ENCODE measurements at places on chromosomes 2 and 18. TPM values are rescaled to one million over a fixed set of nuclear protein-coding genes. Genes with fewer than 3 reads are reported as not detected.
A peak's percentile ranks its signal among the peaks of the same experiment; 100 is the strongest.

Gene IL1A
- 3.2 TPM for total RNA-seq

Gene COL6A3
- total RNA-seq: 0.41 TPM

Gene IL36B
- total RNA-seq: not detected

Gene ACSL3
- total RNA-seq: 80.6 TPM

Gene GALNT5
- 0.03 TPM for total RNA-seq

Gene LINC00305
- total RNA-seq: not detected

Gene ITGA6
- total RNA-seq: 97.2 TPM

Gene FHOD3
- 69.7 TPM for total RNA-seq

Gene TXNDC2
- not detected for total RNA-seq

DNA sequence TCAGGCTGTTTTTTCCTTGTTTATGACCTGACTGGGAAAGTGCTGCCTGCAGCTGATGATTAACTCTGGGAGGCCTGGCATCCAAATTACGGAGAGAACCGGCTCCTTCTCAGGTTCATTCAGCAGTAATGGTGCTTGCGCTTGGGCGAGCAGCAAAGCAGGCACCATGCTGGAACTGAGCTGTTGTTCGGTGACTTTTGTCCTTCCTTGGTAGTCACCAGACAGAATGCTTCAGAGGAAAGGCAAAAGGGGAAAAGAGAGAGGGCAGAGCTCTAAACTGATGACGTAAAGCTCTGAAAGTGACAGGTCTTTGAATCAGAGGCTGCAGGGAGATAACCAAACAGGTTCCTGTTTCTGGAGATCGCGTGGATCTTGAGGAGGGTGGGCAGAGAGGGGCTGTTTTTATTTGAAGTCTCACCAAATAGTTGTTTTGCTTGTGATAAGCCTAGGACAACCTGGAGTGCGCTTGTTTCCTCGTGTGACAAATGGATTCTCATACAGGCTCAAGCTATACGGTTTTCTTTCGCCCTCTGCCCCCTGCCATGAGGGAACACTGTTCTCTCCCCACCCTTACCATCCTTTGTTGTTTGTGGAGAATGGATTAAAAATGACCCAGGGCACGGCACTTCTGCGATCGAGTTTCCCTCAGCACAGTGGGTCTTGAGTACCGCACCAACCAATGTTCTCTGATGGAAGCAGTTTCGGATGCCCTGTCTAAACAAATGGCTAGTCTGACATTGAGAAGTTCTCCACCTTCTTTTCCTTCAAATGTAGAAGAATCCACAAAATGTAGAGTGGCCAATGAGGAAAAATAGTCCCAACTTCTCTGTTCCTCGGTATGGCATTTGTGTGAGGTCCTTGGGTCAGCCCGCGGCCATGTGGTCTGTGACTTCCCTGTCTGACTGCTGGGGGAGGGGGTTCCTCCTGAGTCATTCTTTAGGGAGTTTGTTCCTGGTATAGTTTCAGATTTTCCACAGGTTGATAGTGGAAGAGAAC is 1.3 kb downstream of the RASGRP3 start:
- peak; percentile 68 for DNase-seq

DNA sequence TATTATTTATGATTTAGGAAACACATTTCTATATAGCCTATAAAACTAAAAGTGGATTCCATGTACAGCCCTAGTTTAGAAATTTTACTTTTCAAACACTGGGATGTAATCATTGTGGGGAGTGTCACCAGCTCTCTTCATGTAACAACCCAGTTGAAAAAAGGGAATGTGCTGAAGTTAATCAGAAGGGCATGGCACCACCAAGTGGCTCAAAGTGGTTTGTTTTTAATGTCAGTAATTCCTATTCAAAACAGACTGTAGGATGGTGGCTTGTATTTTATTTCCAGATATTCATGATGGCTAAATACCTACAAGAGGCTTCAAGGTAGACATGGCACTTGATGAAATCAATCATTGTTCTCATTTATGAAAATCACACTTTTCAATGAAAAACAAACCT is 58.1 kb upstream of the TMEM182 start:
- peak; percentile 31 for DNase-seq

DNA sequence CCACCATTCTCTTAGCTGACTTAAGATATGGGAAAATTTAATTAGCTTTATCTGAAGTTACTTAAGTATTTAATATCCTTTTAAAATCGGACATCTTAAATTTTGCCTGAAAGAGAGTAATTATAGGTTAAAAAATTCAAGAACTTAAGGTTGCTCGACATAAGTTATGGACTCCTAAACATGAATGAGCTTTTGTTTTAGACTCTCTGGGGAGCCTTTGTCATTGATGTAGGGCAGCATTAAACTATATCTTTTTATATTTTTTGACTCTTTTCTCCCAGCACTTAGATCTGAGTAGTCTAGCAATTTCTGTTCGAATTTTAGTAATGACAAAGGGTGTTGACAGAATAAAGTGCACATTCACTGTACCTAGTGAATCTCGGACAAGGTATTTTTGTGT is 4.7 kb downstream of the PHLPP1 start:
- no peak for DNase-seq

GRCh38 chr2:174445248-174445647 is 41.6 kb downstream of the GPR155 start:
- no peak for DNase-seq

GRCh38 chr2:168639018-168639417 is 163.4 kb upstream of the NOSTRIN start:
- no peak for DNase-seq

GRCh38 chr2:178420463-178420999 is 30.4 kb downstream of the PRKRA start:
- no peak for DNase-seq

DNA sequence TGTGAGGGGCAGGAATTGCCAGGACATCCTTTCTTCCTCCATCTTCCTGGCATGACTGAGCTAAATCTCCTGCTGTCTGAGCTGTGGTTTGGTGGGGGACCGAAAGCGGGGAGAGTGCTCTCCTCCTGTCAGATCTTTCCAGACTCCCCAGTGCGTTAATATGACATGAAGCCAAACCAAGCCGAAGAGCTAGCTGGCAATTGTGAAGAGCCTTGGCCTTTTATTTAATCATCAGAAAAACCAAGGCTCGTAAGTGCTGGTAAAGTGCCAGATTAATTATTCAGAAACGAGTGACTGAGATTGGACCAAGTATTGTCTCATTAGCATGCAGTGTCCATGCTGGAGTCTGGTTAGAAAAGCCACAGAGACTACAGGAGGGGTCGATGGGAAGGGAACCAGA is 14.5 kb upstream of the LRPPRC start:
- no peak for DNase-seq

DNA sequence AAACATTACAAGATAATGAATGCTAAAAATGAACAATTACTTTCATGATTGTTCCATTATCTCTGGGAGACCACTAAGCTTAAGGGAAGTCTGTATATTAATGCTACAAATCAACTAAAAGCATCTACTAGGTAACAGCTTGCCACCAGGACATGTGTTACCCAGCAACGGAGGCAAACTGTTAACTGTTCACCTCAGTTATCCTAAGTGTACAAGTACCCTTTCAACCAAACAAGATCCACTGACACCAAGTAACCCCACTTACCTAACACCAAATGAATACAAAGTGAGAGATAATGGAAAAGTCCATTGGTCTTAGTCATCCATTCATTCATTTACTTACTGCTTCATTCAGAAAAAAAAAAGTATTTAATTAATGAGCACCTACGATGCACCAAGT is 54.7 kb upstream of the KIDINS220 start:
- no peak for DNase-seq

DNA sequence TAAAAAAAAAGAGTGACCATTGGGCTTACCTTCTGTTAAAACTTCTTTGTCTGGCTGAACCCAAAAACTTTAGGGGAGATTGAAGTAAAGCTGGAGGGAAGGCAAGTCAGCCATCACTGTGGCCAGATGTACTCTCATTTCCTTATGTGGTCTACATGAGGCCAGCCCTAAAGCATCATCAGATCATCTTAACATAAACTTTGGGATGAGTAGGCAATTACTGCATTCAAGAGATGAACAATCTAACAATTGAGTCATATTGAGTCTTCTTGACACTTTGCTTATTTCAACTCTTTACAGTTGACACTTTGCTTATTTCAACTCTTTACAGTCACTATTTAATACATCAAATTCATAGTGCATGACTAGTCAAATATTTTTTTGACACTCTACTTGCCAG is 155.6 kb downstream of the QPCT start:
- DNase-seq: no peak

DNA sequence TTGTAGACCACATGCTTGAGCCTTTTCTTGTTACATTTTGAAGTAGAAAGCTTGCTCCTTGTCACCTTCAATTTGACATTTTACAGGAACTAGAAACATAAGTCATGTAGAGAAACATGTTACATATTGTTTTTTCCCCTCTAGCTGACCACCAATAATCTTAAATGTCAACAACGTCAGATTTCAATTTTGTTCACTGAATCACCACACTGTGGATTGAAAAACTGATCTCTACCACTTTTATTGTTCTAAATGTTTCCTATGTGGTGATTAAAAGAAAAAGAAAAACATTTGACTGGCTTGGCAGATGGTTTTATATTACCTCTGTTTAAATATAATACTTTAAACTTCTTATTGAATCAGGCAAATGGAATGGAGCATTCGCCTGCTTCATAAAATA is 87.7 kb downstream of the DSEL start:
- no peak for DNase-seq

GRCh38 chr2:172046080-172046678 is 39.1 kb upstream of the DLX1 start:
- DNase-seq: no peak

DNA sequence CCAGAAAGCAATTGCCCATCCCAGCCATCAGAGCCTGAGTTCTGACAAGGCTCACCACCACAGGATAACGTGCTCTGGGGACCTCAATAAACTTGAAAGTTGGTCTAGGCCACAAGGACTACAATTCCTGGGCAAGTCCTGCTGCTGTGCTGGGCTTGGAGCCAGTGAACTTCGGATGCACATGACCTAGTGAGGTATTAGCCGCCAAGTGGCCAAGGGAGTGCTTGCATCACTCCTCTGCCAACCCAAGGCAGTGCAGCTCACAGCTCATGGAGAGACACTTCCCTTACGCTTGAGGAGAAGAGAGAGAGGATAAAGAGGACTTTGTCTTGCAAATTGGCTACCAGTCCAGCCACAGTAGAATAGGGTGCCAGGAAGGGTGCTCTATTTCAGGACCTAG is 219.6 kb downstream of the MBD2 start:
- no peak for DNase-seq

- no peak for DNase-seq
These were observed 40.3 kb downstream of the CYP27C1 start for GRCh38 chr2:127179766-127180165.

DNA sequence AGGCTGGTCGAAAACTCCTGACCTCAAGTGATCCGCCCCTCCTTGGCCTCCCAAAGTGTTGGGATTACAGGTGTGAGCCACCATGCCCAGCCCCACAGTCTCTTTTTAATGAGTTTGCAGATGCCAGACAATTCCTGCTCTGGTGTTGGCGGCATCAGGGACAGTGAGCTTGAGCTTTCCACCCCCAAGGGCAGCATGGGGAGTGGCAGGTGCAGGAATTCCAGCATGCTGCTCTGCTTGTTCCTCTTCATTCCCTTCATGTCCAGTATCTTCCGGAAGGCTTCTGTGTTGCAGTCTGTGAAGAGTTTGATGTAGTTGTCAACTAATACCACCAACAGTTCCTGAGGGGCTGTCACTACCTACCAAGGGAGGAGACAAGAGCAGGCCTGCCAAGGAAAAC is 137.3 kb downstream of the SS18 start:
- DNase-seq: no peak

DNA sequence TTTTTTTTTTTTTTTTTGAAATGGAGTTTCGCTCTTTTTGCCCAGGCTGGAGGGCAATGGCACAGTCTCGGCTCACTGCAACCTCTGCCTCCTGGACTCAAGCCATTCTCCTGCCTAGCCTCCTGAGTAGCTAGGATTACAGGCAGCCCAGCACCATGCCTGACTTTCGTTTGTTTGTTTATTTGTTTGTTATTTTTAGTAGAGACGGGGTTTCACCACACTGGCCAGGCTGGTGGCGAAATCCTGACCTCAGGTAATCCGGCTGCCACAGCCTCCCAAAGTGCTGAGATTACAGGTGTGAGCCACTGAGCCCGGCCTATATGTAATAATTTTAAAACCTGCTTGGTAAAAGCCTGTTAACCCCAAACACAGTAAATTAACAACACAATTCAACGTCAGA is 435.7 kb downstream of the LRRTM4 start:
- DNase-seq: no peak

DNA sequence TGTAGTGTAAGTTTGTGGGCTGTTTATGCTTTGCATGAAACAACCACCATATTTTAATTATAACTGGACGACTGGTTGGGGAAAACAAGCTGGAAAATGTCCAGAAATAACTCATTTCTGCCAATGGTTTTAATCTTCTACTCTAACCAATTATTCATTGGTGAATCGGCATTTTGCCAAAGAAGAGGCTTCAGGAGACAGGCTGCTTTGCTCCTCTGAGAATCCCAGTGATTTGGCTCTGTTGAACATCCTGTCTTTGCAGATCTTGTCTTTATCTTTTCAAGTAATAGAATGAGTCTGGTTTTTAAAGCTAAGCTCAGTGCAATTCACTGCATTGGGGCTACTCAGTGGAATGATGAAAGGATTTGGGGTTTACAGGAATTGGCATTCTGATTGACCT is 109.6 kb downstream of the APOB start:
- no peak for DNase-seq

DNA sequence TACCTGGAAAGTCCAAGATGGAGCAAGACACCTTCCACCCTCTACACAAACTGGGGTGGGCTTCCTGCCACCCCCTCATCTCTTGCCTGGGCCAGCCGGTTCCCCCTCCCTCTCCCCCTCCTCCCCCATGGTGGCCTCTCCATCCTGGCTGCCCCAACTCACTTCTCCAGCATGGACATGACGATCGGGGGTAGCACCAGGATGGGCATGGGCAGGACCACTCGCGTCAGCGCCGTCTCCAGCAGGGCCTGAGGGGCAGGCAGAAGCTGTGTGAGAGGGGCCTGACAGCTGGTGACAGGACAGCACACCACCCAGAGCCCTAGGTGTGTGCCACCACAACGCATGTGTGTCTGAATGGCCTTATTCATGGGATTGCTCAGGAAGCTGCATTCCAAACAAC is 51.0 kb downstream of the EMX1 start:
- DNase-seq: no peak

DNA sequence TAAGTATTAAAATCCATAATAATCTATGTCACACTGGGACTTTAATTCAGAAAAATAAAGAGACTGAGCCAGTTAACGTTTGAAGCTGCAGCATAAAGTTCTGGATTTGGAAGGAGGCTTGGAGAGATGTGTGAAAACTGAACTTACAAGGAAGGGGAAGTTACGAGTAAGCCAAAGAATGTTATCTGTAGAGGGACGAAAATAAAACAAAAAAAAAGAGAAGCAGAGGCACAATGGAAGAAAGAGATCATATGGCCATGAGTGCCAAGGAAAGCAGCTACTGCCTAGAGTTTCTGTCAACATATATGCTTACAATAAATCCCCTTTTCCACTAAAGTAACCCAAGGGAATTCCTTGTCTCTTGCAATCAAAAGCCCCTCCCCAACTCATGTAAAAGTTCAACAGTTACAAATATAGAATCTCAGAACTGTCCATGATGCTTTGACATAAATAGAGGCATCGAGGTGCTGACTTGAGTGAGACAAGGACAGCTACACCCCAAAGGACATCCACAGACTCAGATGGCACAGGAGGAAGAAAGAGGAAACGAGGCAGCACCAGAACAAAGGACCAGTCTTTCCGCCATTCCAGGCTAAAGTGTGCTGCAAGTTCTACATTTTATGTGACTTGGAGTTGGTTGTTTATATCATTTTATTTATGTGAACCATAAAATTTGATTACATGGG is 16.1 kb upstream of the ARL5A start:
- no peak for DNase-seq

- DNase-seq: no peak
These were observed 187.3 kb downstream of the PID1 start for GRCh38 chr2:229083606-229084340.

Data from neural progenitor cell (in vitro differentiated cells).